Left renal pelvis (tissue), 4 donors: ENCODE measurements at places on chromosomes 16 and 17. TPM values are rescaled to one million over a fixed set of nuclear protein-coding genes. Genes with fewer than 3 reads are reported as not detected.

PIRT gene
- 0.08 TPM for polyA plus RNA-seq

- DNase-seq = no peak
Observed at GRCh38 chr17:36088670-36089338, 1.1 kb downstream of the CCL3 start.

DNA sequence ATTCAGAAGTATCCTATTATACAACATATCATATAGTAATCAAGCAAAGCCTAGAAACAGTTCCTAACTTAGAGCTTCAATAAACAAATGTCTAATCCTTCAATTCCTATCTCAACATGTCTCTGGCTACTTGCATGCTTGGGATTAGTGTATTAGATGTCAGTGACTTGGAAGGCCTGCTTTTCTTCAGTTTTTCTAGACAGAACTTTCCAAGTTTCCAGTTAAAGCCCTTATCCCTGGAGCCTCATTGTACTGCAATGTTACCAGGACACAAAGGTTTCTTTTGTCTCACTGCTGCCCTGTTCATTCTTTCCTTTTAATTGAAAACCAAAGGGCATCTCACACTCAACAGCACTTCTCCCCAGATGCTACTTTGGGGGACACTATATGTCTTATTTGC, 16.5 kb downstream of the PSME3IP1 start:
- no peak for DNase-seq

DNA sequence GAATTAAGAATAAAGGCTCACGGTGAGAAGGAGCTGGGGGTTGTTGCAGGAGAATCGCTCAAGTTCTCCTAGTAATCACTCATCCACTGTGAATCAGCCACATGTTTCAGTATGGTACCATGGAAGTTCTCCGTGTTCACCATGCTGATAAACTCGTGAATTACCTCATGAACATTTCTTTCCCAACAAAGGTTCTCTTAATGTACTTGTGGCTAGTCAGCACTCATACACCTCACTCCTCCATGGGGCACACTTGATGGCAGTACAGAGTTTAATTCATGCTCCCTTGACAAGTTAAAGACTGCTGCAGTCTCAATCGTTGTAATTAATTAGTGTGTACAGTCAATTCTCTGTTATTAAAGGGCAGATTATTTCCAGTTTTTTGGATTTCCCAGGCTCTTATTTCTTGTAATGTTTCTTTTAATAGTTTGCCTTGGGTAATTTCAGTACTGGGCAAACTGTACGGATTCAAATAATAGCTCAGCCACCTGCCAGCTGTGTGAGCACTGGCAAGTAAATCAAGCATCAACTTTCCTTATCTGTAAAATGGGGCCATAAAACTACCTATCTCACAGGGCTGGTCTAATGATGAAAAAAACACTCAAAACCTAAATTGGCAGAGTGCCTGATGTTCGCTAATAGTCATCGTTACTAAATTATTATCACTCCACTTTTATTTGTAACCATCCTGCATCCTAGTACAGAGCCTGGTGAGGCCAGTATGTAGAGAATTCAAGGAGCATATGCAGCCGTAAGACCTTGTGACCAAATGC, 6.1 kb downstream of the GOT2 start:
- DNase-seq = no peak

MMP28 gene
- 1.9 TPM for polyA plus RNA-seq

DNA sequence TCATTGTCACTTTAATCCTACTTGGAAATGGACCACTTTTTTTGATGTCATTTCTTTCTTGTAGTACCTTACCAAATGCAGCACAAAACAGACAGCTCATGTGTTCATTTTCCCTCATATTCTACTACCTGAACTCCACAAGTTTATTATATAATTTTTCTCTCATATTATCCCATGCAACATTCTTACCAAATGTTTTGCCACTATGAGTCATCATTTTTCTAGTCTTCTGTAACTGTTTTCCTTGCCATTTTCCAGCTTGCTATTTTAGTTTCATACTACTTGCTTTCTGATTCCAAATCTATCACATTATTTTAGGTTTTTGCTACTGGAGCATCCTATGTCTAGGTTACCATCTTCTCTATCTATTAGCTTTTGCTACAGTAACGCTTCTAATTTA, 332.7 kb downstream of the ZFHX3 start:
- DNase-seq = no peak

HS3ST4 gene
- 0.44 TPM for polyA plus RNA-seq

DNA sequence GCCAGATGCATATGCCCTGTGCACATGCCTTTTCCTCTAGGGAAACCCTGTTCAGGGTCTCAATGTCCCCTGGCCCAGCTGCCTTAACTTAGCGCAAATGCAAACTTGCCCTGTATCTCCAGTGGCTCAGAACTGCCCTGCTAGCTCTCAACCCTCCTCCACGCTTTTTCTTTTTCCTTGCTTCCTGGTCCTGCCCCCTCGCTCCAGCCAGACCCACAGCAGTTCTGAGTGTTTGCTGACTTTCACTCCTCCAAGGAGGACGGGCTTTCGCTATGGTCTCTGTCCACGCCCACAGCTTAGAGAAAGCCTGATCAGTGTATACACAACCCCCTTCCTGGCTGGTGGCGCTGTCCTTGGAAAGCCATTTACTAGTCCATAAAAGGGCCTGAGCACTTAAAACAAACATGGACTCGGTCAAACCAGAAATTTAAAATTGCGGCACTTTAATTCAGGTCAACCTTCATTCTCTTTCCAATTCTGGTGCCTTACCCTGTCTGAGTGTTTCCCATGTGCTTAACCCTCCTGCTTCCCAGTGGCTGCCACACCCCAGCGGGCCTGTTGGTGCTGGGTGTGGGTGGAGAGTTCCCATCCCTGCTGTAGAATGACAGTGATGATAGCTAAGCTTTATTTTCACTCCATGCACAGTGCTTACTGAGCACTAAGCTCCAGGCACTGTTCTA, 15.6 kb upstream of the TMEM98 start:
- peak; percentile 39 for DNase-seq

GRCh38 chr17:31452101-31452500, 60.6 kb downstream of the RAB11FIP4 start:
- no peak for DNase-seq

- DNase-seq = no peak
Observed at GRCh38 chr17:16887523-16888095, 84.3 kb downstream of the TNFRSF13B start.

DNA sequence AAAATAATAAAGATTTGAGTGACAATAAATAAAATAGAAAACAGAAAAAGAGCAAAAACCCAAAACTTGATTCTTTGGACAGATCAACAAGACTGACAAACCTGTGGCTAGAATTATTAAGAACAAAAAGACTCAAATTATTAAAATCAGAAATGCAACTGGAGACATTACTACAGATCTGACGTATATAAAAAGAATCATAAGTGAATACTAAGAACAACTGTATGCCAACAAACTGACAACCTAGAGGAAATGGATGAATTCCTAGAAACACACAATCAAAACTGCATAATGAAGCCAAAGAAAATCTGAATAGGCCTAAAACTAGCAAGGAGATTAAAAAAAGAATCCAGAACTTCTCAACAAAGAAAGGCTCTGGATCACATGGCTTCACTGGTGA, 47.4 kb downstream of the NETO2 start:
- no peak for DNase-seq

SOCS3 gene
- 7.8 TPM for polyA plus RNA-seq

- peak; percentile 70 for DNase-seq
Observed at GRCh38 chr16:14097182-14097959, 26.3 kb downstream of the MRTFB start.

RPRML gene
- not detected for polyA plus RNA-seq

GRCh38 chr16:88763502-88764053, 21.4 kb downstream of the PIEZO1 start:
- no peak for DNase-seq

GRCh38 chr17:70447588-70447987, 278.3 kb downstream of the KCNJ2 start:
- DNase-seq = no peak

DNA sequence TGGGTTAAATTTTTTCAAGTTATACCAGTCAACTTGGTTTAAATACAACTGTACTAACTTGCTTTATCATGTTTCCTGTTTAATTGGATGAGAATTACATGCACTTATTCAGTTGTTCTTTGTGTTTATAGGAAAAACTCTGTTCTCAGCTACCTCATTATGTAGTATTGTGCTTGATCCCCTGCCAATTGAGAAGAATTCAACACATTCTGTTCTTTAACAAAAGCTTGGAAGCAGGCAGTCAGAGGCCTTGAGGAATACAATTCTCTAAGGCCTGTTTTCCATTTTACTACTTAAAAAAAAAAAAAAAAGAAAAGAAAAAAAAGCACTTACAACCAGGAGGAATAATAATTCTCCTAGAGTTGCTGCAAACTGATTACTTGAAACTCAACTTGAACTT, 60.6 kb upstream of the CMIP start:
- no peak for DNase-seq

MT1A gene
- polyA plus RNA-seq = not detected

DNA sequence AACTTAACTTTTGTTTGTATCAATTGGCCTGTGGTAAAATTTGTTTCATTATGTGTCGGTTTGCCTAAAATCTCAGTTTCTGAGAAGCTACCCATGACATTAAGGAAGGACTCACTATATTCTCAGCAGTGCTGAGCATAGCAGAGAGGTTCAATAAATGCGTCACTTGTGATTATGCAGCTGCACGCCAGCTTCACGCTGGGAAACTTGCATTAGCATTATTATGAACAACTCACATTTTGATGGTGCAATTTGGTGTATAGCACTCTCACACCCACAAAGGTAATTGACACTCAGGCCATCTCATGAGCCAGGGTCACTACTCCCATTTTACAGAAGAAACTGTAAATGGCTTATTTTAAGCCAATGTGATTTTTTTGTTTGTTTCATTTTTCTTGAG, 80.6 kb upstream of the SALL1 start:
- DNase-seq = no peak

KRTAP17-1 gene
- not detected for polyA plus RNA-seq

DNA sequence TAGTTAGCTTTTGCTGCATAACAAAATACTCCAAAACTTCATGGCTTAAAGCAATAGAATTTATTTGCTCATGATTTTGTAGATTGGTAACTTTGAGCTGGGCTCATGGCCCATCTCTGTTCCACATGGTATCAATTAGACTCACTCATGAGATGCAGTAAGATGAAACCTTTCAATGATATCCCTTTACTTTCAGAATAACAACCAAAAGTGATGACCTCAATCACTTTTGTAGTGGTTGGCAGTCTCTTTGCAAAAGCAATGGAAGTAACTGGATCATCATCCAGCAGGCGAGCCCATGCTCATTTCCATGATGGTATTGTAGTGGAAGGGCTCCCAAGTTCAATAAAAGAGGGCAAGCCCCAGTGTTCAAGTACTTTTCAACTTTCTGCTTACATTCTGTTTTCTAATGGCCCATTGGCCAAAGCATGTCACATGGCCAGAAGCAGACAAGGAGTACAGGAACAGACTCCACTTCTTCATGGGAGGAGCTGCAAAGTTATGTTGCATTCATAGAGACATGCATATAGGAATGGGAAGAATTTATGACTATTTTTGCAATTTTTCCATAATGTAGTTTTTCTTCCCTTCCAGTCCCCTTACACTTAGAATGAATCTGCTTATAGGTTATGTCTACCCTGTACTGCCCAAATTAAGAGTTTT, 41.7 kb downstream of the EFCAB5 start:
- DNase-seq = no peak

- no peak for DNase-seq
Observed at GRCh38 chr16:1072526-1073261, at the start of gene SSTR5. Gene SSTR5 (plus strand): TSS chr16:1072747. CDS start chr16:1078869, 6,122 bp downstream.

- no peak for DNase-seq
Observed at GRCh38 chr16:54936979-54937670, 6.5 kb downstream of the IRX5 start.

FOXN1 gene
- 0.34 TPM for polyA plus RNA-seq

GRCh38 chr16:51024703-51025102, 126.4 kb downstream of the SALL1 start:
- DNase-seq = no peak

DNA sequence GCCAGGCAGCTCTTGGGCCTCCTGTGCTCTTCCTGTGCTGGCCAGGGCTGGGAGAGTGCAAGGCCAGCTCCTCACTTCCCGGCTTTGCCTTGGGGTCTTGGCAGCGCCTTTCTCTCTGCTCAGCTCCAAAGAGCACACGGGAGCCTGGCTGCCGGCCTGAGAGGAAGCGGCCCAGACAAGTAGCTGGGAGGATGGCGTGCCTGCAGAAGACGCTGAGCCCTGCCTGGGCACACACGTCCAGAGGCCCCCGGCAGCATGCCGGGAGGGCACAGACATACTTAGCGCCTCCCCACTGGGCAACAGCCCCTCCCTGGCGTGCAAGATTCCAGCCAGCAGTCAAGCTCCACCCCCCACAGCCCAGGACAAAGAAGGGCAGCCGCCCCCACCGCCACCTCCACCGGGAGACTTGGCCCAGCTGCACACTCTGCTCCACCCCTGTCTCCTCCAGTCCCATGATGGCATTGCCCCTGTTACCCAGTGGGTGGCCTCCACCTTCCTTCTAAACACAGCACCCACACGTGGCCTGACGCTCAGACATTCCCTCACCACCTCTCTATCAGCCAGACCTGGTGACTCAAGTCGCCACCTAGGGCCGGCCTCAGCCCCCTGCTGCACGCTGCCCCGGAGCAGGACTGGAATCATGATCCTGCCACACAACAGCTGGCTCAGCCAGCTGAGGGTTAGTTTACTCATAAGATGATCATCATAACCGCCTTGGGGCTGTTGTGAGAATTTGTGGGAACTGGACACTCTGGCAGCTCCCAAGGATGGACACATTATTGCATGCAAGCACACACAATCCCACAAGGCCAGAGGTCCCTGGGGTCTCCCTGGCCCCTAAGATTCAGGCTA, 12.4 kb downstream of the SGCA start:
- DNase-seq = no peak

GRCh38 chr17:68297195-68297594, 5.9 kb downstream of the ARSG start:
- no peak for DNase-seq

DNA sequence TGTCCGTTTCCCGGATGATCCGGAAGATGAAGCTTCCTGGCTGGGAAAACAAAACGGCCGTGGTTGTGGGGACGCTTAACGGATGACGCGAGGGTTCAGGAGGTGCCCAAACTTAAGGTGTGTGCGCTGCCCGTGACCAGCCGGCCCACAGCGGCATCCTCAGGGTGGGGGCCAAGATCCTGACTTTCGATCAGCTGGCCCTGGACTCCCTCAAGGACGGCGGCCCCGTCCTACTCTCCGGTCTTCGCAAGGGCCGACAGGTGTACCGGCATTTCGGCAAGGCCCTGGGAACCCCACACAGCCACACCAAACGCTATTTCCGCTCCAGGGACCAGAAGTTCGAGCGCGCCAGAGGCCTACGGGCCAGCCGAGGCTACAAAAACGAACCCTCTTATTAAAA, 1.1 kb upstream of the C16orf90 start:
- no peak for DNase-seq

GRCh38 chr16:80055831-80056230, 455.3 kb upstream of the MAF start:
- no peak for DNase-seq

TP53TG3C gene
- polyA plus RNA-seq = not detected

NTN1 gene
- polyA plus RNA-seq = 5.6 TPM

DNA sequence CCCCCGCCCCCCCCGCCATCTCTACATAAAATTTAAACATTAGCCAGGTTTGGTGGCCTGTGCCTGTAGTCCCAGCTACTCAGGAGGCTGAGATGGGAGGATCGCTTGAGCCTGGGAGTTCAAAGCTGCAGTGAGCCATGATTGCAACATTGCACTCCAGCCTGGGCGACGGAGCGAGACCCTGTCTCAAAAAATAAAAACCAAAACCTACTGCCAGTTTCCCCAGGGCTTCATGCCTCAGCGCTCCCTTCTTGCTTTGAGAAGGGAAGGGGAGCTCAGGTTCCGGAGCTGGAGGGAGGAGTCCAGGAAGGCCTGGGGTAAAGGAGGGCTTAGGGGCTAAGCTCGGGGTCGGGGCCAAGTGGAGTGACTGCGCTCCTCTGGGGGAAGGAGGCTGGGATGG, 20.5 kb downstream of the PLCD3 start:
- no peak for DNase-seq
